ENCODE measurements at places on chromosomes 5 and 9. TPM values are rescaled to one million over a fixed set of nuclear protein-coding genes. Genes with fewer than 3 reads are reported as not detected.

Gene UNC13B
- total RNA-seq: 22.3 TPM

Gene C9orf72
- 4.1 TPM for total RNA-seq

Gene LCN9
- total RNA-seq: not detected

Gene MAMDC4
- total RNA-seq: 0.59 TPM

Gene ARL14EPL
- not detected for total RNA-seq

Gene CDH9
- total RNA-seq: not detected

Gene BTNL8
- total RNA-seq: not detected

Gene PCDHGC3
- total RNA-seq: 29.7 TPM

Gene JAK2
- 15.3 TPM for total RNA-seq

Gene PCDHB9
- 0.30 TPM for total RNA-seq

Gene ECM2
- total RNA-seq: 17.3 TPM

Gene PRSS3
- total RNA-seq: 8.0 TPM

Gene FOXD4L6
- under 0.01 TPM for total RNA-seq

Gene OTP
- total RNA-seq: not detected

Gene NKD2
- total RNA-seq: 0.70 TPM

Gene ARHGEF39
- not detected for total RNA-seq

Gene FAM200C
- total RNA-seq: 2.9 TPM

Gene CTNND2
- total RNA-seq: not detected

Gene ANKRD34B
- not detected for total RNA-seq

Gene SLC46A2
- total RNA-seq: not detected

Gene SLIT3
- 27.8 TPM for total RNA-seq

Gene NR6A1
- total RNA-seq: 0.45 TPM

Gene SHC3
- total RNA-seq: 36.8 TPM

Gene GABRA6
- total RNA-seq: not detected

Gene PDE6A
- not detected for total RNA-seq

Gene TRMO
- total RNA-seq: 12.2 TPM

Gene SEMA6A
- 0.08 TPM for total RNA-seq

Gene DMRT2
- total RNA-seq: 0.45 TPM

Gene AQP7
- total RNA-seq: 1.6 TPM

Gene CARTPT
- total RNA-seq: not detected

Gene GPRIN1
- 0.70 TPM for total RNA-seq

Gene PCDHA9
- total RNA-seq: under 0.01 TPM

Gene CCNH
- 63.5 TPM for total RNA-seq

Gene PLCXD3
- 2.5 TPM for total RNA-seq

Gene SOX30
- total RNA-seq: not detected

Gene HSPB3
- total RNA-seq: 0.45 TPM

Gene RMRP
- 21,628 TPM for total RNA-seq

Gene NFX1
- 25.4 TPM for total RNA-seq

Gene SLC36A2
- not detected for total RNA-seq

Gene CDK7
- total RNA-seq: 25.2 TPM

Gene PCDHB10
- 0.68 TPM for total RNA-seq

Gene PCDHGA12
- 9.9 TPM for total RNA-seq

Data from smooth muscle cell of the coronary artery (primary cell).